ENCODE measurements at places on chromosomes 4 and X.

- DNase-seq: no peak
Measured at GRCh38 chr4:142846729-142847596, 862 bp upstream of the INPP4B start.

GRCh38 chrX:132171881-132172280 lies 44.1 kb upstream of the FRMD7 start:
- DNase-seq: no peak

DNA sequence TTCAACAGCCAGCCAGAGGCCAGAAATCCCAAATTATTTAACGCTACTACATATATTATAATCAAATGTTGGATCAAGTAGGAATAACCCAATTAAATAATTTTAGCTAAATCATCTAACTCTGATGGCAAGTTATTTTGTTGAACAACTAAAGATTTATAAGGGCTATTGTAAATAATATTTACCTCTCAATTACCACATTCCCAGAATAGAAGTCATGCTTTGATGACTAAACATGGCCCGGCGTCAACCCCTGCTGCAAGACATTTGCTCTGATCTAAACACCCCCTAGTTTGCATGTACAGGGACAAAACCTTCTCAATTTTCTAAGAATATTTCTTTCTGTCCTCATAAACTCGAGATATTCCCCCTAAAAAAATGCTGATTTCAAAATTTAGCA lies 14.2 kb downstream of the VEGFC start:
- DNase-seq: no peak

DNA sequence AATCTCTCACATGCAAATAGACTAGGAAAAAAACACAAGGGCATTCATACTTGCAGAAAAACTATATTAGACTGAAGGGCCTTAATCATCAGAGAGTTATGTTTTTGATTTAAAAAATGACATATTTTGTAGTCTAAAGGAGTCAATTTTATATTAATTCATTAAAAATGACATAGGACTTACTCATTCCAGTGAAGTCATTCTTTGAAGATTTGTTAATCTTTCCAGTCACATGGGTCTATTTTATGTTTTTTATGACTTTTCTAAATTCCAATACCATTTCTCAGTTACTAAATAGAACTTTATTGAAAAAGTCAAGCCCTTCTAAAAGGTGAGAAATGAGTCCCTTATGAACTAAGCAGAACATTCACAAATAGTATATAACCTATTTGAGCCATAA lies 743.8 kb upstream of the INTU start:
- no peak for DNase-seq

DNA sequence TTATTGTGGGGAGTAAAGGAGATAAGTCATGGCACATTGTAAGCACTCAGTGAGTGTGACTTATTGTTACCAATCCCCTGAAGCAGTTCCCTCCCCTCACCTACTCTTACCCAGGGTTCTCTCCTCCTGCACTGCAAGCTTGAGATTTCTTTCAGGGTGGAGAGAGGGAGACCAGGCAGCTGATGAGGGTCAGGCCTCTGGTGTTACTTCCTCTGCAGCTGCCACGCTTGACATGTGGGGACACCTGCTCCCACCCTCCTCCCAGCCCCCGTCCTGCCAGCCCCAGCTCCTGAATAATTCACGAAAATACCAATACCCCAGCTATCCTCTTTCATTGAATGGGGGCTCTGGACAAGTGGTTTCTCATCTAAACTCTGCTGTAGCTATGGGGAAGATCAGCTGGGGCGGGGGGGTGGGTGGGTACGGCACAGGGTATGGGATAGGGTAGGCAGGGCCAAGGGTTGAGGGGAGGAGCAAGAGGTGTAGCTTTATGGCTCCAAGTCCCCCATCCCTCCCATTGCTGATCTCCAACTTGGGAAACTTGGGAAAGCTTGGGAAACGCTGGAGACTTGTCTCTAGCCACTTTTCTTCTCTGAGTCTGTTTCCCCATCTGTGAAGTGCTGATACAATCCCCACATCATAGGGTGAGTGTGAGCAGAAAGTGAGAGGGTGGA lies 148.5 kb upstream of the PJA1 start:
- no peak for DNase-seq

GRCh38 chrX:49165901-49166881 lies 3.6 kb downstream of the MAGIX start:
- DNase-seq: peak; percentile 87

DNA sequence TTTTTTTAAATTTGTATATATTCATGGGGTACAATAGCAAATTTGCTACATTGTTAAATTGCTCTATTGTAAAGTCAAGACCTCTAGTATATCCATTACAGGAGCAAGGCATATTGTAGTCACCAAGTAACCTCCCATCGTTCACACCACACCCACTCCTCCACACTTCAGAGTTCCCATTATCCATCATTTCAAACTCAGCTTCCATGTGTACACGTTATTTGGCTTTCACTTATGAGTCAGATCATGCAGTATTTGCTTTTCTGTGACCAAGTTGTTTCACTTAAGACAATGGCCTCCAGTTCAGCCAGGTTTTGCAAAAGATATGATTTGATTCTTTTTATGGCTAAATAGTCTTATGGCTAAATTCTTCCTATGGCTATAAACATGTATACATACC lies 2614.2 kb downstream of the PCDH7 start:
- DNase-seq: no peak

DNA sequence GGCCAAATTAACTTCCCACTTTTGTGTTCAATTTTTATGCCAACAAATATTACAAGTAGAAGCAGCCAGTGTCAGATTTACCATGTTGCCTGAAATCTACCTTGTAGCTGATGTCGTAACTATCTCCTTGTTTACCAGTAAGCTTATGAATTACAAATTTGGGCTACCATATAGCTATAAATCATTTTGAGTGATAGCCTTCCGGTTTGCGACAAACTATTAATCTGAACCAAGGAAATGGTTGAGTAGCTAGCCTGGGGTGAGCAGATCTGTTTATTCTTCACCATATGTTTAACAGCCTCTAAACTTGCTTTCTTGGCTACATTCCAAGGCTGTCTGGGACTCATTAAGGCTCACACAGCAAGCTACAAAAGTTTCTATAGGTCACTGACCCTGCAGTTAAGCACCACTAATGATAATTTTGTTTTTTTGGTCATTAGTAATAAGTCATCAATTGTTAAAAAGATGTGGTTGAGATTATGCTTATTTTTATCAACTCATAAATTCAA lies 218.7 kb upstream of the SPOCK3 start:
- no peak for DNase-seq

- DNase-seq: no peak
Measured at GRCh38 chr4:142265536-142265935, 580.6 kb downstream of the INPP4B start.

DNA sequence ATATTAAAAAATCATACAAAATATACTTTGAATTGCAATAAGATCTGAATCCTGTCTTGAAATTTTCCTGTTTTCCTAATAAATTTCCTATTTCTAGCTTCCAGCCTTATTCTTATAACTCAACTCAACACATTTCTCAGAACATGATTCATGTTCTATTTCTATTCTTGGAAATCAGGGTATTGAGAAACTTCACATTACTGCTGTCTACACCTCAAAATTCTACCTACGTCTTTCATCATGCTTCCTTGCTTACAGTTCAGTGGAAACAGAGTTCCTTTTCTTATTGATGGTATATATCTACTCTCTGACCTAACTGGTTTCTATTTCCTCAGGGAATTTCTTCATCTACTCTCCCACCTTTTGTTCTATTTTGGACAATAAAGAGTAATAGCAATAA lies 2139.0 kb downstream of the ARAP2 start:
- no peak for DNase-seq

- no peak for DNase-seq
Measured at GRCh38 chr4:71533121-71533520, 194.3 kb downstream of the SLC4A4 start.

- DNase-seq: no peak
Measured at GRCh38 chrX:103538728-103539127, 19.4 kb upstream of the RAB40A start.

GRCh38 chr4:78320349-78320935 lies 231.1 kb upstream of the ANXA3 start:
- no peak for DNase-seq

DNA sequence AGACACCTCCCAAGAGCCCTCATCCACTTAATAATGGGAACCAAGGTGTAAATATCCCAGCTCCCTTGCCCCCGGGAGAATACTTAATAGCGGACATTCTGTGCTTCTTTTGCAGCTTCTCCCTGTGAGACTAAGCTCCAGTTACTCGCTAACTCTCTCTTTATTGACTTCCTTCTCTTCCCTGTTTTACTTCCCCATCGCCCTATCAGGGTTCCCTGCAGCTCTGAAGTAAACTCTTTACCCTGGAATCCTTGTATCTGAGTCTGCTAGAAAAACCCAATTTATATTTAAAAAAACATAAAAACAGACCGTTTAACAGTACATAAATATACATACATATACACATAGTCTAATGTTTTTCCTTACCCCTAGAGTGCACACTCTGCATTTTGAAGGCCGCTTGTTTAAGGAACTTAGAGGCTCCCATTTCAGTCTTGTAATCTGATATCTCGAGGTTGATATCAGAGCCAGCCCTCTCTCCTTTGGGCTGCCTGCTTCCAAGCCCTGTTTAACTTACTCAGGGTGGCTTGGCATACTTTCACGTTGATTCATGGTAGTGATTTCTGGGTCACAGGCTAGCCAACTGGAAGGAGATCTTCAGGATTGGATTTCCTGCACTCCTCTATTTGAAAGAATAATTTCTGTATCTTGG lies 177.4 kb upstream of the SCML1 start:
- no peak for DNase-seq

GRCh38 chr4:16717266-16717970 lies 181.0 kb downstream of the LDB2 start:
- no peak for DNase-seq

- no peak for DNase-seq
Measured at GRCh38 chrX:101729986-101730385, 70.3 kb upstream of the ARMCX2 start.

DNA sequence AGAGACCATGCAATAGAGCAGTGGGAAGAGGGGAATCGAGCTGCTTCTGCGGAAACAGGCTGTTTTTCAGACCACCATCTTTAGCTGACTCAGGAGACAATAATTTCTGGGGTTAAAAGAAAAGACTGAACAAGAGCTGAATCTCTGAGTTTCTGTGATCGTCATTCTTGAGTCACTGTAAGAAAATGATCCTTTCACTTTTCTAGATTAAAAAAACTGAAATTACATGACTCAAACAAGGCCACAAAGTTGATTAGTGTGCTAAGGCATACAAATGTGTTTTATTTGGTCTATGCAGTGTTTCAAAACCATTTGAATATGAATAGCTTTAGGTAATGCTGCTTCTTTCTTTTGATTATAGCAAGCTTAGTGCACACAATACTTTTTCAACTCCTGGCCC lies 194.4 kb upstream of the RPL34 start:
- DNase-seq: no peak

DNA sequence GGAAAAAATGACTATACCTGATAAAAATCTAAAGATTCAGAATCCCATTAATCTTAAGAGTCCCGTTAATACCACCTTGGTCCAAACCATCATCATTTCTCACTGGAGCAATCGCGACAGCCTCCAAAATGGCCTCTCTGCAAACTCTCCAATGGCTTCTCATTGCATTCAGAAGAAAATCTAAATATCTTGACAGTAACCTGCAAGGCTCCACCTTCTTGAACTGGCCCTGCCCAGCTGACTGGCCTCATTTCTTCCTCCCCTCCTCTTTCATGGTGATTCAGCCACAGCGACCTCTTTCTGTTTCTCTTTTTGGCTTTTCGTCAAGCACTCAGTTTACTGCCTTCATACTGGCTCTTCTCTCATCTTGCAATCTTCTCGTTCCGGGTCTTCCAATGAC lies 56.2 kb upstream of the GPRIN3 start:
- no peak for DNase-seq

GRCh38 chr4:41373221-41373620 lies 116.5 kb downstream of the UCHL1 start:
- DNase-seq: no peak

- DNase-seq: no peak
Measured at GRCh38 chrX:10728806-10729389, 108.5 kb upstream of the MID1 start.

GRCh38 chrX:3351276-3351675 lies 4.8 kb upstream of the MXRA5 start:
- no peak for DNase-seq

DNA sequence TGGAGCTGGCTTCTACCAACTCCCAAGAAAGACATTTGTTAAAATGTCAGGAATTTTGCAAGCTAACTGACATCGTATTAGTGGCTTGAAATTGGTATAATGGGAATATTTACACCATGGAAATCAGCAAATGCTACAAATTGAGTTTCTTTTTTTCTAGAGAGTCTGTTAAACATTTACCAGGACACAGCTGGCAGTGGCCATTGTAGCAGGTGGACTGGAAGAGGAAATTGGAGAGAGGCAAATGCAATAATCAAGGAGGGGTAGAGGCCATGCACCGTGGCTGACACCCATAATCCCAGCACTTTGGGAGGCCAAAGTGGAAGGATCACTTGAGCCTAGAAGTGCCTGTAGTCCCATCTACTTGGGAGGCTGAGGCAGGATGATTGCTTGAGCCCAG lies 32.9 kb upstream of the TSR2 start:
- DNase-seq: no peak

DNA sequence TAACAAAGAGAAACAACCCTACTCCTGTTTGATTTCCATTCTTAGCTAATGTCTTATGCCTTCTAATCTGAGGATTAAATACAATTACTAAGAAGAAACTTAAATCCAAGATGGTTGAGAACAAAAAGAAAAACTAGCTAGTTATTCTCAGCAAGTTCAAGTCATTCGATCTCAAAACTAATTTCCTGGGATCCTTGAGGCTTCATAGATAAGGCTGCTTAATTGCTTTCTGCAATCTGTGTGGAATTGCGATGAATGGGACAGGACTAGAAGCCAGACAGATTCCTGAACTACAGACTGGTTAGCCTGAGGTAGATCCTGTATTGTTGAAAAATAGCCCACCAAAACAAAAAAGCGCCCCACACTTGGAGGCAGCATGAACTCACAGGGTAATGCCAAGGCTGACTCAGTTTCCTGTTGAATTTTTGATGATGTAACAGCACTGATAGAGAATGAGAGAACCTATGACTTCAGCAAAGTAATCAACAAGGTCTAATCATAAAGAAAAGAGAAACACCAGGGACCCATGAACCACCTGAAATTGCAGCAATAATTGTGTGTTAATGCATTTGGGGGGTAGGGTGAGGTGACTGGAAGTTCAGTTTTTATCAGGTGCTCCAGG lies 33.9 kb downstream of the KLHL15 start:
- no peak for DNase-seq

- no peak for DNase-seq
Measured at GRCh38 chr4:149531861-149532260, 283.8 kb downstream of the IQCM start.

DNA sequence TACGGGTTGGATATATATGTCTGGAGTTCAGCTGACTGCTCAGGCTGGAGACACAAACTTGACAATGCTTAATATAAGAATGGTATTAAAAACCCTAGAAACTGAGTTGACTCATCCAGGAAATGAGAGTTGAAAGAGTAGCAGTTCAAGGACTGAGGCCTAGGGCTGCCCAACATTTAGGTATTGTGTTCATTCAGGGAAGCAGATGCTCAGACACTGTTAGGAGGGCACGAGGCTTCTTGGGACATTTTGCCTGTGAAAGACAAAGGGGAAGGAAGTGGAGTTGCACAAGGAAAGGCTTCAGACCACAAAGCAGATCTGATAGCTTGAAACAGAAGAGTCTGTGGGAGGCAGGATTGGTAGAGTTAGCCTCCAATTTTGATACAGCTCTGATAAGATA lies 52.0 kb upstream of the HS3ST1 start:
- no peak for DNase-seq
